Activated CD4-positive, alpha-beta T cell treated with anti-CD3 and anti-CD28 coated beads, Interleukin-2, amount 50 U/mL, for 24 hours (primary cell): ENCODE measurements at places on chromosomes 5 and 9.

GRCh38 chr9:70111641-70112236 is 68.1 kb downstream of the MAMDC2 start:
- DNase-seq, result no peak

GRCh38 chr5:90473396-90474234 is 956 bp downstream of the MBLAC2 start:
- peak; percentile 9 for DNase-seq

GRCh38 chr9:100350188-100350587 is 2.6 kb downstream of the TEX10 start:
- no peak for DNase-seq

DNA sequence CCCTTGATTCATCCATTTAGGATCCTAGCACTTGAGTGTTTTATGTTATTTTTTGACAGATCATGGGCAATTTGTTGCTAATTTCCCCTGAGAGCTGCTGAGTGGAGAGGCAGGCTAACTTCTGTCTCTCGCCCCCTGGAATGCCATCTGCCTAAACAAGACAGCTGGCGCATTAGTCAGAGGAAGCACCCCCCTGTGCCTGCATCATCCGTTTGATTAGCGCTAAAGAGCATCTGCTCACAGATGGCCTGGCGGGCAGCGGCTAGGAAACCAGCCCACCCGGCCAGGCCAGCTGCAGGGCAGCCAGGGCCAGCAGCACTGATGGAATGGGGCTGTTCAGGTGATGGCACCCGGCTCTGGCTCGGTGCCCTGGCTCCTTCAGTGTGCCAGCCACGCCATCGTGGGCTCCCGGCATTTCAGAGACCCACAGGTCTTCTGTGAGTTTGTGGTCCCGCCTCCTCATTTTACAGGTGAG is 22.9 kb upstream of the ASS1 start:
- no peak for DNase-seq

DNA sequence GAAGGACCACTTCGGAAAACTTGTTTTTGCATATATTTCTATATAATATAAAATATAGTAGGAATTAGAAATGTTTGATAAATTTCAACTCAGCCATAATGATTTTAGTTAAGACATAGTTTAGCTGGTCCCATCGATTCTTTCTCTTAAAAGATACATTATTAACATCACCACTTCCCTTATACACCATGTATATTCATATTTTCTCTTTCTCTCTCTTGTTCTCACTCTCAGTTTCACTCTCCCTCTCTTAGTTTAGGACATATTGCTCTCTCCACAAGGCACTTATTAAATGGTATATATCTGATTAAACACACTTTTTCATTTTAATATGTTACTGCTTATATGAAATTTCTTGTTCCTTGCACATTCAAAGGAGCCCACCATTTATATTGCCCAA is 90.1 kb upstream of the RASEF start:
- no peak for DNase-seq
